Naive thymus-derived CD4-positive, alpha-beta T cell (primary cell): ENCODE measurements at places on chromosomes 2 and 18. TPM values are rescaled to one million over a fixed set of nuclear protein-coding genes. Genes with fewer than 3 reads are reported as not detected.

FEV gene
- not detected for total RNA-seq

DNA sequence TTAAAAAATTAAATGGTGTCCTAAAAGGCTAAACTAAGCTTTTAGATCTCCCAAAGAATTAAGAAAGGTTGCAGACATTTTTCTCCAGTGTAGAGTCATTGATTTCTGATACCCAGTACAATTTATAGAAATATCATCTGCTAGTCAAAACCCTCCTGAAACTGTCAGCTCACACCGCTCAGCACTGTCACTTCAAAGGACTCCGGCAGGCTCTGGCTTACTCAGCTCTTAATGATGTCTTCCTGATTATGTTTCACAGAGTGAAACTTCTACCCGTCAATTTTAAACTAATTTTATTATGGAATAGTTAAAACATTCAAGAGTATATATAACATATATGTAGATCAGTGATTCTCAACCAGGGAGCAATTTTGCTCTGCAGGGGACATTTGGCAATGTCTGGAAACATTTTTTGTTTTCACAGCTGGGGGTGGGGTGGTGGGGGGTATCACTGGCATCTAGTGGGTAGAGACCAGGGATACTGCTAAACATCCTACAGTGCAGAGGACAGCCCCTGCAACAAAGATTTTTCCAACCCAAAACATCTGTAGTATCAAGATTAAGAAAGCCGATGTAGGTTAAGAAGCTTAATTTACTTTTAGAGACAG, 31.6 kb downstream of the CDK15 start:
- DNase-seq: no peak

DNA sequence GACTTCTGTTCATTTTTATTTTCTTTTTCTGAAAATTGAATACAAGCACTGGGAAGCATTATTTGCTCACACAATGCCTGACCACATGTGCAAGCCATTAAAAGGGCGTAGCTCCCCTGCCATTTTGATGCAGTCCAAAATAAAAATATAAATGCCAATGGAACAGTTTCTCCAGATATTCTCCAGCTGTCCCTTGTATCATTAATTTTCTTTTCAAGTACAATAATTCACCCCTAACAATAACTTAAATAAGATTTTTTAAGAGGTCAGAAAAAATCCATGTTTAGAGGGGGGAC, 168.0 kb downstream of the TMEFF2 start:
- DNase-seq: no peak

- DNase-seq: no peak
Observed at GRCh38 chr2:221807706-221808105, 235.6 kb upstream of the EPHA4 start.

GRCh38 chr2:30231996-30232800, 864 bp downstream of the LBH start:
- peak; percentile 88 for DNase-seq

- DNase-seq: no peak
Observed at GRCh38 chr2:168584911-168585310, 128.8 kb downstream of the CERS6 start.

GALM gene
- 14.4 TPM for total RNA-seq

DNA sequence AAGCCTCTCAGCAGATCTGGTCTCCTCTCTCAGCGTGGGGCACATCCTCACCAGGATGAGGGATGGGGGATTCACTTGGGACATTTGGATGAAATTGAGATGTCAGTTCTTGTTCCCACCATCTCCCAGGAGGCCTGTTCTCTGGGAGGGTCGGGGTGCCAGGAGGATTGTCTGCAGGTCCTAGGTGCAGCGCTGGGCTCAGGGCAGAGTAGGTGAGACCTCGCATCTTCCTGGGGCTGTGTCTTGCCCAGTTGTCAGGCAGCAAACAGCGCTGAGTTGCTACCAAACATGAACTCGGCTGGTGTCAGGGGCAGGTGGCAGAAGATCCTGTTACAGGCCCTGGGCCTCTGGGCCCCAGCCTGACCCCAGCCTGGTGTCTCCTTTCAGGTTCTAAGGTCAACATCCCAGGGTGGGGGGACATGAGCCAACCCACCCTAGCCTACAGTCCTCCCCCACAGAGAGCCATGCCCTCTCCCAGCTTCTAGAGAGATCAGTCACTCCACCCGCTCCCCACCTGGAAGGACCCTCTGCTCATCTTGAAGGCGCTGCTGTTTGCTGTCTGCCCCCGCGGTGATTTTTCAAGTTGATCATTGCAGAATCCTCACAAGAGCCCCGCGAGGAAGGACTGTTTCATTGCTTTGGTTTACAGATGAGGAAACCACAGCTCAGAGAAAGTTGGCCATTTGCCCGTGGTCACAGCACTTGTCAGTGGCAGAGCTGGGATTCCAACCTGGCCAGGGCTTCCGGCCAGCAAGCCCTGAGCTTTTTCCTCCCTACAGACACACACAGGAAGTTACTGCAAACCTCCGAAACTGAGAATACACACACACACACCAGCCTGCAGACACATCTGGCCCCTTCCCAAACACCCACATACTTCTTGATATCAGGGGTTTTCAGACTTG, 83.9 kb downstream of the STPG4 start:
- peak; percentile 40 for DNase-seq

ASAP2 gene
- total RNA-seq: not detected

GRCh38 chr2:219174801-219175200, 1.9 kb downstream of the CNPPD1 start:
- no peak for DNase-seq

- DNase-seq: no peak
Observed at GRCh38 chr2:85396531-85397470, 13.4 kb downstream of the CAPG start.

DNA sequence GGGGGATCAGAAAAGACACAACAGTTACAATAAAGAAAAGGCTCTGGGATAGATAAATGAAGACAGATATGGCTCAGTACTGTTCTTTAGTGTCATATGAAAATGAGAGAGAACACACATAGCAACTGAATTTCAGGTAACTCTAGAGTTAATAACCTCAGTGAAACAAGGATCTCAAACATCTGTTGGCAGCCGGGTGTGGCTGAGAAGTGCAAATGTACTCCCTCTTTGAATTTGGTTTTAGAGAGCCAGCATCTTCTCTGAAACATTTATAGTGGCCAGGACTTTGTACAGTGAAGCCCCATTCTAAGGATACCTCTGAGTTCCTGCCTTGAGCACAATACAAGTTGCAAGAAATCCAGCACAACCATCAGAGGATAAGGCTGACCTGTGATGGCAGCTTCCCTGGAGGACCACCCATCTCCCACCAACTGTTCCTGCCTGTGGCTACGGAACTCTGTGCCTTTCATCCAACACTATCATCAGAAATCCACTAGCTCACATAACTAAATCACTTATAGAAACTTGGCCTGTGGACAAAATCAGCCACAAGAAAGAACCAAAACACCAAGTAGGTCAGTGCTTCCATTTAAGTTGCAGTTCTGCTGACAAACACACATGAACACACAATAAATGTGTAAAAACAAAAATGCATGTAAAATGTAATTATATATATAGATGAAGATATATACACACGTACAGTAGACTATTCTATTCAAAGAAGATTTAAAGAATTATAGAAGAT, 37.3 kb upstream of the PEX13 start:
- DNase-seq: no peak

DNA sequence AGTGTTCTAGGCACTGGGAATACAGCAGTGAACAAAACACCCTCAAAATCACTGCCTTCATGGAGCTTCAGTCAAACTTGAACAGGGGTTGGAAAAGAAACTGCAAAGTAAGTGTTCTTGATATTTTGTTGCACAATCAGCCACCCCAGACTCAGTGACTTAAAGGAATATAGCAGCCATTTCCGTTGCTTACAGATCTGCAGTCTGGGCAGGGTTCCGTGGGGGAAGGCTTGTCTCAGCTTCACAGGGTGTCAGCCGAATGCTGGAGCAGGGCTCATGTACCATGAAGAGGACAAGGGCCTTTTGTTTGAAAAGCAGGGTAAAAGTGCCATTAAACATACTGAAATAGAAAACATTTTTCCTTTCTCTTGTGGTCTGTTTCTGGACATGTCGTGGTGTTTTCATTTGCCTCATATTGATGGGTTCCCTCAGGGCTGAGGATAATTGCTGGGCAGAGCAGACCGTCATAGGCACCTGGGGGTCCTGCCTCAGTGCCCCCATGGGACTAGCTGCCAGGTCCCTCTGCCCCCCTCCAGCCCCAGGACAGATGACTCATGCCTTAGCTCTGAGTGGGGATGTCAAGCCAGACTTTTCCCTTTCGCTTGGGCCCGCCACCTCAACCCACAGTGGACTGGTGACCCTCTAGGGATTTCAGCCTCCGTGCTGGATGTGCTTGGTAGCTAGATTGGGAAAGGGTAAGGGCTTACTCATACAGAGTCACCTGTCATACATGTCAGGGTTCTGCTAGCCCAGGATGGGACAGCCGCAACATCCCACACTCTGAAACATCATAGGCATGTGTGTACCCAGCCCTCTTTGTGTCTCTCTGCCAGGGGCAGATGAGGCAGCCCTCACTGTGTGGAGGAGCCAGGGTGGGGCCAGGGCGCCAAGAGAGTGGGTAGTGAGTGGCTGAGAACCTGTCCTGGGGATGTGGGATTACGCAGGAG, 96.5 kb downstream of the PTPRM start:
- DNase-seq: no peak

GTF2A1L gene
- not detected for total RNA-seq

FABP1 gene
- total RNA-seq: not detected in 2 replicates

GRCh38 chr2:219002395-219003266, 9.4 kb upstream of the CRYBA2 start:
- DNase-seq: no peak

DNA sequence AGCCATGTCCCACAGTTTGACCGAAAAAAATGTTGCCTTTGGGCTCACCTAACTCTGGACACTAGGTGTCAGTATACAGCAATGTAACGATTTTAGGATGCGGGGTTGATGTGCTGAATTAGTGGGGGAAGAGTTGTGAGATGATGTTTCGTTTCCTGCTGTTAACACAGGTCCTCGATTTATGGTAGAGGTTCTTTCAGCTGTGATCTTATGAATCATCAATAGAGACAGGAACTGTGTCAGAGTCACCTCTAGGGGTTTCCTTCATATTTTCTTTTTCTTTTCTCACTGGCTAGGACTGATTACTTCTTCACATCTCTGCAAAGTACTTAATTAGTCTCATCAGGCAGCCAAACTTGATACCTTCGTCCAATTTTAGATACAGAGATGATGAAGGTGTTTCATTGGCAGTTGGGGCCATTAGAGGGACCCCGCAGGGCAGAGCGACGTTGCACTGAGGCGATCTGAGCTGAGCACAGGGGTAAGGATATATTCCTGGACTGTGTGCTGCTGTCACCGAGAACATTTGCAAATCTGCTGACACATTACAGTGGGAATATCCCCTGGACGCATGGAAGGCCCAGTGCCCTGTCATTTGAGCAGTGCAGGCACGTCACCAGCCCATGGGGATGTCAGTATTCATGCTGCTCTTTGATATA, 10.2 kb upstream of the MMADHC start:
- DNase-seq: peak; percentile 77

DNA sequence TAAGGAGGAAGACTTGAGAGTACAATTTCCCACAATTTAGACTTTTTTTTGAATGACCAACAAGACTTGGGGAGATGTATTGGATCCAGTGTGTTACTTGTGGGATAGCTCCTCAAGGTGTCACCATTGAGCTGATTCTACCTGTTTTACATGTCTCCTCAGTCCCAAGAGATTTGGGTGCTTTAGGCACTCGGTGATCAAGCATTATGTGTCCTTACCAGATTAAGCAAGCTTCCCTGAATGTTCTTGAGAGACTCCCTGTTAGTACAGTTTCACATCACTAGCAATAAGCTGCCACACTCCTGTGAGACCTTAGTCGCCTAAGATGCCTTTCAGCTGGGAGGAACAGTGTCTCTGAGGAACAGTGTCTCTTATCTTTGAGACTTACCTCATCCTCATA, 384.3 kb upstream of the SYT4 start:
- no peak for DNase-seq

DNA sequence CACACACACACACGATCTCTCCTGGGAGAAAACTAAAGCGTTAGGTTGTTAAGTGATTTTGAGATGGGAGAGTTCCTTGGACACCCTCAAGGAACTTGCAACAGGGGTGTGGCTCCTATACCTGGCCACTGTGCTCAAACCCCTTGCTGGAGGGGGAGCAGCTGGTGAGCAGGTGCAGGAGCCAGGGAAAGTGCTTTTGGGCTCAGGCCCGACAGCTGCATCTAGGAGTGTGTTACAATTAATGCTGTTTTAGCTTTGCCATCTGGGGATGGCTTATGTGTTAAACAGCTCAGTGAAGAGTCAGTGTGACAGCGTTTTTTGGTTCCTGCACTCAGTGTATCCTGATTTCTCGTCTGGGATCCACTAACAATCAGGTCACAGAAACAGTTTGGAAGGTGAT, 510.8 kb downstream of the TRIB2 start:
- no peak for DNase-seq

- no peak for DNase-seq
Observed at GRCh38 chr2:220891405-220891804, 680.7 kb downstream of the EPHA4 start.

DNA sequence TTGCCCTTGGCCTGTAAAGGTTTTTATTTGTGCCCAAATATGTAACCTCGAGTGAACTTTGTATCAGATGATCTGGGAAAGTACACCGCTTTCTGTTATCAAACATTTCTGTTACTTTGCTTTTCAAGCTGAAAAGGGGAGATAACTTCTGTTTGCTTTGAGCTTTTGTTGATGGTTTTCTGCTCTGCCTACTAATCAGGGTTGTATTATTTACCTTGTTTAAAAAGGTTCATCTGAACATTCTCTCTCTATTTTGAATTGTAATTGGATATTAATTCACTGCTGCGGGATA, 79.4 kb downstream of the XRCC5 start:
- no peak for DNase-seq

DNA sequence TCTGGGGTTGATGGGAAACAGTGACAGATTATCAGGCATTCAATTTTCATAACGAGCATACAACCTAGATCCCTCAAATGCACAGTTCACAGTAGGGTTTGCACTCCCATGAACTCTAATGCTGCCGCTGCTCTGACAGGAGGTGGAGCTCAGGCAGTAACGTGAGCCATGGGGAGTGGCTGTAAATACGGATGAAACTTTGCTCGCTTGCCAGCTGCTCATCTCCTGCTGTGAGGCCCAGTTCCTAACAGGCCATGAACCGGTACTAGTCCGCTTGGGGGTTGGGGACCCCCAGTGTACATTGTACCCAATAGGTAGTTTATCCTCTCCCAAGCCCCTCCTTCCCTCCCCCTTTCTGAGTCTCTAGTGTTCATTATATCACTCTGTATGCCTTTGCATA, 94.6 kb downstream of the PTH2R start:
- DNase-seq: no peak

- DNase-seq: peak; percentile 67
Observed at GRCh38 chr18:2570772-2571199, 519 bp downstream of the METTL4 start.

AKAIN1 gene
- not detected for total RNA-seq

C2orf78 gene
- total RNA-seq: not detected in 2 replicates

GRCh38 chr2:74572178-74572925, 17.8 kb downstream of the DOK1 start:
- no peak for DNase-seq

DNA sequence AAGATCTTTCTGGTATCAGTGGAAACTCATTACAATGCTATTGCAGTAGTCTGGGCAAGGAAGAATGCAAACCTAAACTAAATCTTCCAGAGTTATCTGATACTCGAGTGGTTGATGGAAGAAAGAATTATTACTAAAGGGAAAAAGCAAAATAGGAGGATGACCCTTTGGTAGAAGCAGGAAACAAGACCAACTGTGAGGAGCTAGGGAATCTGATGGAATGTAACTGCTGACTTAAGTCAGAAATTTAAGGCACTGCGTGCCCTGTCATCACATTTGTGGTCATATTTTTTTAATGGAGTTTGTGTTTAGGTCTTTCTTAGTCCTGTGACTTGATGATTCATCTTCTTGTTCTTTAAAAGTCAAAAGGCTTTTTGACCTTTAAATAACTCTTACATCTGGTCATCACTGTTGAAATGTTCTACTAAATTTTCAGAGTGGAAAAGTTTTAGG, 36.5 kb upstream of the ARMC9 start:
- DNase-seq: no peak
